DND-41 (cell line): ENCODE measurements at places on chromosomes 2 and 18.
A peak's percentile ranks its signal among the peaks of the same experiment; 100 is the strongest.

GRCh38 chr2:103960951-103961350, 893.0 kb upstream of the POU3F3 start:
- DNase-seq = no peak

- no peak for DNase-seq
Measured at GRCh38 chr2:150358468-150358807, 129.0 kb downstream of the RND3 start.

- no peak for DNase-seq
Measured at GRCh38 chr2:8141780-8142179, 540.1 kb upstream of the ID2 start.

DNA sequence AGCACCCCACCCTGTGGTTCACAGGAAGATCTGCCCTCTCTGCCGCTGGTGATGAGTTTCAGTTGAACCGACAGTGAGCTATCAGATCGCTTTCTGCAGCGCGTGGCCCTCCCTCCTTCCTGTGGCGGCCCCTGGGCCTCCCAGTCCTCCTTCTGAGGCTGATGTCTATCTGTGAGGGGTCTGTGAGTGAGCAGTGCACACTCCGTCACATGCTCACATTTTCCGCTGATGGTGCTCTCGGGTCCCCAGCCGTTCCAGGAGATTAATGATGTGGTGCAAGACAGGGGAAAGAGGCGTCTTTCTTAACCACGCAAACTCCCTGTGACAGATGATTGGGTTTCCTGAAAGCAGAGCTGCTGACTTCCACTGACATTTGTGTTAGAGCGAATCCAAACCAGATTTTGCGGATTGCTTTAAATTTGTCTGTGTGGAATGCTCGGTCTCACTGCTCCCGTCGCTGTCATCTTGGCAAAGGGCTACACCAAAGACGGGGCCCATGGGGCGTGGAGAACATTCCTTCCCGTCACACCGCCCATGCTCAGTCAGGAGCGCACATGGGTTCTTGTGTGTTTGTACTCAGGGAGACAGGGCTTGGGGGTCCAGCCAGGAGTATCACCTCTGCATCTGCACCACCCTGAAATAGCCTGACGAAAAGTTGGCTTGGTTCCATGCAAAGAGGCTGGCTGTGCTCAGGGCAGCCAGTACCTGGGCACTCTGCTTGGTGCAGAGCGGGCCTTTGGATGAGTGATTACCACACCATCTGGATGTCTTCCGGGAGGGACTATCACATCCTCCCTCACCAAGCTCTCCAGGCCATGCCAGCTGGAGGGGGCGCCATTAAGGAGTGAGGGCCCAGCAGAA, 154.7 kb upstream of the HS6ST1 start:
- DNase-seq = peak; percentile 97

DNA sequence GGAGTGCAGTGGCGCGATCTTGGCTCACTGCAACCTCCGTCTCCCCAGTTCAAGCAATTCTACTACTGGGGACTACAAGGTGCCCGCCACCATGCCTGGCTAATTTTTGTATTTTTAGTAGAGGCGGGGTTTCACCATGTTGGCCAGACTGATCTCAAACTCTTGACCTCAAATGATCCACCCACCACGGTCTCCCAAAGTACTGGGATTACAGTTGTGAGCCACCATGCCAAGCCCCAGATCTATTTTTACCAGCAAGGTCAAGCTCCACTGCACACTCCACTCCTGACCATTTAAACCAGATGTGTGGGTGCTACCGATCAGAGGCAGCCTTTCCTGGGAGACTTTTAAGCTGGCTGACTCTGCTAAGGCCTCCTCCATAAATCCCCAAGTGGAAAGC, 67.5 kb upstream of the CD226 start:
- DNase-seq = no peak

DNA sequence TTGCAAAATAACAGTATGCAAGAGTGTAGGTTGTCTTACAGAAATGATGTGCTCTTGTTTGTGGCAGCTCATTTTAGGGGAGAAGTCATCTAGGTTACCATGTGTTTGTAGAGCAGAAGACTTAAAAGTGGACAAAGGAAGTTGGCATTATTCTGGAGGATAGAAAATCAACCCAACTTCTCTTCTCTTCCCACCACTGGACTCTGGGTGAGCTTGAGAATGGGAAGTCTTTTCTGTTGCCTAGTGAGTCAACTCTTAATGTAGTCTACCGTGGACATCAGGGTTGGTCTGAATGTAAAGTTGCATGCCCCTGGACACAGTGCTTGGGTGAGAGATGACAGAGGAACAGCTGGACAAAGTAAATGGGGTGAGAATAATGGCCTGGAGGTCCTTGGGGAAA, 98.3 kb downstream of the FMNL2 start:
- no peak for DNase-seq

DNA sequence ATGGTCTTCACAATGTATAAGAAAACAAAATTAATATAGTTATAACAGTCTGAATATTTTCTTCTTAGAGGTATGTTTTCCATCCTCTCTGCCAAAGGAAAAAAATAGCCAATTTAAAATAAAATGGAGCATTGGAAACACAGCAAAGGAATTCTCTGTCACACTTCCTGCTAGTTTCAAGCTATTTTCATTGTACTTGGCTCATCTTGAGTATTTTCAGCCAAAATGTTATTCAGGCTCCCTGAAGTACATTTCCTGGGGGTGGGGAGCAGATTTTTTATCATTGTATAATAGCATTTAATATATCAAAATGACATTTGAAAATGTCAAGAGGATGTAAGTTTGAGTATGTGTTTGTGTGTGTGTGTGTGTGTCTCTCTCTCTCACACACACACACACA, 463.6 kb upstream of the REG3G start:
- DNase-seq = no peak
